ENCODE measurements at places on chromosomes 16 and 17.

DNA sequence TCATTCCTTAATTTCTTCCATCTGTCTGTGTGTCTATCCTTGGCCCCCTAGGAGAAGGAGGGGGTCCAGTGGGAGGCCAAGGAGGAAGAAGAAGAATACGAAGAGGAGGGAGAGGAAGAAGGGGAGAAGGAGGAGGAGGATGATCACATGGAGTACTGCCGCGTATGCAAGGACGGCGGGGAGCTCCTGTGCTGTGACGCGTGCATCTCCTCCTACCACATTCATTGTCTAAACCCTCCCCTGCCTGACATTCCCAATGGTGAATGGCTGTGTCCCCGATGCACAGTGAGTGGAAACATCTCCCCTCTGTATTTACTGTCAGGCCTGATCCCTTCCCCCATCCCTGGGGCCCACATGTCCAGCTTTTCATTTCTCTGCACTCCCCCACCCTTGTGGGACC lies 6.3 kb downstream of the CHD3 start:
- DNase-seq, result no peak

DNA sequence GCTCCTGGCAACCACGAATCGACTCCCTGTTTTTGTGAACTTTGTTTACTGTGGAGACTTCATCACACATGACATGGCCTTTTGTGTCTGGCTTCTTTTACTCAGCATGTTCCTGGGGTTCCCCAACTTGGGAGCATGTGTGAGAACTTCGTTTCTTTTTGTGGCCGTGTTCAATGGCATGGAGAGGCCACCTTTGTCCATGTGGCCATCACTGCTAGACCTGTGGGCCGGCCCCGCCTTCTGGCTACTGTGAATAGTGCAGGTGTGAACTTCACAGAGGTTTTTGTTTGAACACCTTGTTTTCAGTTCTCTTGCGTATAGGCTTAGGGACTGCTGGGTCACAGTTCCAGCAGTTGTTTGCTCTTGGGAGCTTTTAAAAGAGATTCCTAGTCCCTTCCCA lies 5.7 kb upstream of the SLC38A8 start:
- no peak for DNase-seq

- DNase-seq, result no peak
These were observed 143.2 kb upstream of the CDH5 start for GRCh38 chr16:66223176-66223780.

DNA sequence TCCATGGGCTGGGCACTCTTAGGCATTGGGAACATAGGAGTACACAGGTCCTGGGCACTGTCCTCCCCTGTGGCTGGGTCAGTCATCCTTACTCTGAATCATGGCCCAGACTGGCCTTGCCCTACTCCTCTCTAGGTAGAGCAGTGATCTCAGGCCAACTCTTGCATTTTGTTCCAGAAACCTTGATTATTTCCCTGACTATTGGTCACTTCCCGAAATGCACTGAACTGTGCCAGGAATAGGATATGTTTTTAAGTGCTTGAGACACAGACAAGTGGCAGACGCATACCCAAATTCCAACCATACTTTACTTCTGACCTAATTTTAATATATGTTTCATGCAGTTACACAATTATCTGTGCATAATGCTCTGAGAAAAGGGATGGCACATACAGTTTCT lies 10.3 kb downstream of the KRABD2 start:
- DNase-seq, result no peak

GRCh38 chr17:67032985-67033384 lies 11.4 kb upstream of the CACNG1 start:
- DNase-seq, result no peak

- DNase-seq, result no peak
These were observed 105.0 kb downstream of the ZNF778 start for GRCh38 chr16:89322321-89323119.

DNA sequence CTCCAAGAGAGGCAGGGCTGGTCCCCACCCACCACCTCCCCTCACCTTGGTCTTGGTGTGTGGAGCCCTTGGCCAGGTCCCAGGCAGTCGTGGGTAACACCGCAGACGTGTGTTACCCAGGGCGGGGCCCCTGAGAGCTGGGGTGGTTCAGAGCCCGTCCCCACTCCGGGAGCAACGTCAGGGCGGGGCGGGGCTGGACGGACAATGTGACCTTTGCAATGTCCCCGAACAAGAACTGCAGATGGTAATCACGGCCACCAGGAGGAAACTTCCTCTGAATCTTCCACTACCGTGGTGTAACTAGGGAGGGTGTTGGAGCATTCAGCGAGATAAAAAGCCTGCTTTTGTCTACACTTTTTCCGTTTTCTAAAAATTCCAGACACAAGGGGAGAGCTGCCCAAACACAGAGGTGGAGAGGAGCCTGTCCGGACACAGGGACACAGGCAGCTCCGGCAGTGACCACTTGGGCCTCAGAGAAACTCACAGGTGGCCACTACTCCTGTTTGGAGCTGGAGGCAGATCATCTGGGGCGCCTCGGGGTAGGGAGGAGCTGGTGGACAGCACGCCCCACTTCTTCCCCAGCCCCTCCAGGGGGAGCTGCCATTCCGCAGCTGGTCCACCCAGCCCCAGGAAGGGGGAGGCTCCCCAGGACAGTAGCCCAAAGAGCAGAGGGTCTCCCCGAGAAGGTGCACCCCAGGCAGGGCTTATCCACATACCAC lies 14.2 kb upstream of the SLC38A10 start:
- no peak for DNase-seq

DNA sequence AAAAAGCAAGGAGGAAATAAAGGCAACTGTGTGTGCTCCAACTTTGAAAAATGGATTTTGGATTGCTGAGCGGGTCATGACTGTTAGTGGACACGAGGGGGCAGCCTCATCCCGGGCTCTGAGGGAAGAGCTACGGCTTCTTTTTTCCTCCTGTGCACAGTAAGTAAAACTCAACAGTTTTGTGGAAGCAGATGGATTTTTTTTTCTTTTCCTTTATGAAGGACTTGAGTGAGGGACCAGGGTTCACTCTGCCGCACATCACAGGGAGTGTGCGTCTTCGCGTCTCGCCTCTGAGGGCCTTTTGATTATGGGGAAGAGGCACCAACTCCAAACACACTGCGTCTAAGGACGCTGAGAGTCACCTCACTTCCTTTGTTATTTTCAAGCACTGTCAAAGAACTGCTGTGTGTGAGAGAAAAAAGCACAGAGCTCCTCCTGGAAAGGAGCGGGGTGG lies 80.3 kb upstream of the GOT2 start:
- no peak for DNase-seq

DNA sequence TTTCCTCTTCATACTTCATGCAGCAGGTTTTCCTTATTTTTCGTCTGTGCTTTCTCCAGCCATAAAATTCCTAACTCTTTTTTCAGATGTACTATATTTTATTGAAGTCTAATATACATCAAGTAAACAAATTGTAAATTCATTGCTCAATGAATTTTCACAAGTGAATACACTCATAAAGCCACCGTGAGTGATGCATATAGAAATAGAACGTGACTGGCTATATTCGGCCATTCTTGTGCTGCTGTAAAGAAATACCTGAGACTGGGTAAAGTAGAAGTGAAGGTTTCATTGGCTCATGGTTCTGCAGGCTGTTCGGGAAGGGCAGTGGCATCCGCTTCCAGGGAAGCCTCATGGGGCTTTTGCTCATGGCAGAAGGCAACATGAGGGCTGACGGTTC lies 868.4 kb upstream of the EEF2KMT start:
- DNase-seq, result no peak

- DNase-seq, result no peak
These were observed 14.8 kb upstream of the ADCY7 start for GRCh38 chr16:50251375-50252081.

DNA sequence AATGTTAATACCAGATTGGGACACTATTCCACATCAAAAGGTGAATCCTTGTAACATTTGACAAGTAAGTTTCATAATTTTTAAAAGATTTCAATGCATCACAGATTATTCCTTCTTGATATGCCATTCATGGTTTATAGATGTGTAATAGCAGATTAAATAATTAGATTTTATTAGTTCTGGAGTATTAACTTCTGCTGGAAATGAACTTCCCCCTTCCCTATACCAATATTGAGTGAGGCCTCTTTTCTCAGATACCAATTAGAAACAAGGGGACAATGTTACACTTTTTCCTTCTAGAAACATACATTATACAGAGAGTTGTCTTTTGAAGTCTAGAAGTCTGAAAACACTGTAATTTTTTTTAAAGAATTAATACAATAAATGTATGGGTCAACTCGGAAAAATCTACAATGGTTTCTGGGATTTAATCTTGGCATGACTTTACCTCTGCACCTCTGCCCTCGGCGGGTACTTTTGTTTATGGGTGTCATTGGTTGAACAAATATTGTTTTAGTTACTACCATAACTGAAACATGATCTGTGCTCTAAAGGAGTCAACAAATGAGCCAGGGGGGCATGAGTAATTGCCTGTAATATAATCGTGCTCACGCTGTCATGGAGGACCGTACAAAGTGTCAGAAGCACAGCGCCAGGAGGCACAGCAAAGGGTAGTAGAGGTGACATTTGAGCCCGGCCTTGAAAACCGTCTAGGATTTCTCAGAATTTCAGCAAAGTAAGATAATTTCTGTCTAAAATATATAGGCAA lies 8.2 kb downstream of the LRRC37B start:
- no peak for DNase-seq

GRCh38 chr17:32479074-32479617 lies 7.6 kb upstream of the CDK5R1 start:
- DNase-seq, result no peak

GRCh38 chr16:85752511-85753420 lies 1.9 kb upstream of the C16orf74 start:
- DNase-seq, result no peak

DNA sequence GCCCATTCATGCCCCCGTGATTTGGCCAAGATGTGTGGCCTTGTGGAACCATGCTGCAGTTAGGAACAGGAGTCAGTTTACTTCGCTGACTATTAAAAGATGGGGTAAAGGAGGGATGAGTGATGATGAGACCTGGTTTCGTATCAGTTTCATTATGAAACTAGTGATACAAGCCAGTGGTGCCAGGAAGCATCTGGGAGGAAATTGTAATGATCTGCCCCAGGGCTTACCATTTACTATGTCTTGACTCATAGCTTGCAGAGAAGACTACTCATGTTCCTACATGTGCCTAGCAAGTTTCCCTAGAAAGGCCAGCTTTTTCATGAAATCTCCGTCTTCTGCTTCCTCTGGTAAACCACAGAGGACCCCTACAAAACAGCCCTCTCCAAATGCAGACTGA lies 23.2 kb downstream of the CDH3 start:
- DNase-seq, result no peak

GRCh38 chr16:57624806-57625500 lies 3.5 kb upstream of the ADGRG1 start:
- DNase-seq, result no peak

DNA sequence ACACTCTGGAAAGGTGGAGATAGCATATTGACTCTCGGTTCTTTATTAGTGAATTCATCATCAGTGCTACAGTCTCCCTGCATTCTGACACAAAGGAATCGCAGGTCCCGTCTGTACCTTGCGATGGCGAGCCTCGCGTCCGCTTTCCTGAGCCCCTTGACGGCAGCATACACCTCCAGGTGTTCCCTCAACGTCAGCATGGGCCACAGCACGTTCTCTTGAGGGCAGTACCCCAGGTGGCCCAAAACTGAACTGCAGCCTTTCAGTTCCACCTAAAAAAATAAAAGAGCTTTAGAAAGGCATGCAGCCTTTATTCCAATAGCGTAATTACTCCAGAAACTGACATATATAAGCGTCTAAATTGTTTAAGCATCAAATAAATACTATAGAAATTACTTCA lies 24.2 kb upstream of the ABCA9 start:
- DNase-seq, result no peak

GRCh38 chr17:67879662-67880061 lies 54.4 kb downstream of the BPTF start:
- DNase-seq, result no peak

DNA sequence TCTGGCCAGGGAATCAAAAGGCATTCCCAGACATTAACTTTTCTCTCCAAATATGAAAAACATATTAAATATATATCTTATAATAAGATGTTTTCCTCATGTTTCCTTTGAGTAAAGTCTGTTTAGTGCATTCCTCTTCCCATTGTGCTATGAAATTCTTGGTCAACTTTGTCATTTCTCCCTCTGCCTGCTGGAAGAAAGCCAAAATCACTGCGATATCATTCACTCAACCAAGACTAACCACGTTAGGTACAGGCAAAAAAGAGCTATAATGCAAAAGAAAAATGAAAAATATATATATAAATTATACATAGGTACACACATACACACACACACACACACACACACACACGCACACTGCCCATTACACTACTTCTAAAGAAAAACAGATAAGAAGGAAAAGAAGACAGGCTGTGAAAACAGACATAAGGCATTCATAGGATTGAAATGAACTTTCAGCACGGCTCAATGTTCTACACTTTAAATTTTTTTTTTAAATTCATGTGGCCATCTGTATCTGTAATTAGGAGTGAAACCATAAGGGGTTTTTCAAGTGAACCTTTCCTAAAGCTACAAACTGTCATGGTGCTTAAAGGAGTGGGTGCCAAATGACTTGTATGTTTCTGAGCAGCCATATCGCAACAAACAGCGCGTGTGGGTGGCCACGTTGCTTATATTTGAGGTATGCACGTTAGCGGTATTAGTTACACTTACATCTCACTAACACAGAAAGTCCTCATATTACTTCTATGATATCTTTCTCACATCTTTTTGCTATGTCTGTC lies 71.6 kb upstream of the PSMD7 start:
- no peak for DNase-seq

GRCh38 chr16:72658888-72659717 lies 388.8 kb downstream of the ZFHX3 start:
- DNase-seq, result no peak

- no peak for DNase-seq
These were observed 12.6 kb downstream of the PHB1 start for GRCh38 chr17:49401971-49402611.

Measured in stimulated activated CD8-positive, alpha-beta memory T cell treated with anti-CD3 and anti-CD28 coated beads, Interleukin-4, amount 100 ng/mL, for 24 hours (primary cell).